Stimulated activated CD4-positive, alpha-beta T cell treated with anti-CD3 and anti-CD28 coated beads, TNF-alpha, amount 100 ng/mL, for 48 hours (primary cell): ENCODE measurements at places on chromosomes 5 and 9.

GRCh38 chr9:126301985-126302603 lies 24.5 kb upstream of the MVB12B start:
- peak; percentile 19 for DNase-seq

DNA sequence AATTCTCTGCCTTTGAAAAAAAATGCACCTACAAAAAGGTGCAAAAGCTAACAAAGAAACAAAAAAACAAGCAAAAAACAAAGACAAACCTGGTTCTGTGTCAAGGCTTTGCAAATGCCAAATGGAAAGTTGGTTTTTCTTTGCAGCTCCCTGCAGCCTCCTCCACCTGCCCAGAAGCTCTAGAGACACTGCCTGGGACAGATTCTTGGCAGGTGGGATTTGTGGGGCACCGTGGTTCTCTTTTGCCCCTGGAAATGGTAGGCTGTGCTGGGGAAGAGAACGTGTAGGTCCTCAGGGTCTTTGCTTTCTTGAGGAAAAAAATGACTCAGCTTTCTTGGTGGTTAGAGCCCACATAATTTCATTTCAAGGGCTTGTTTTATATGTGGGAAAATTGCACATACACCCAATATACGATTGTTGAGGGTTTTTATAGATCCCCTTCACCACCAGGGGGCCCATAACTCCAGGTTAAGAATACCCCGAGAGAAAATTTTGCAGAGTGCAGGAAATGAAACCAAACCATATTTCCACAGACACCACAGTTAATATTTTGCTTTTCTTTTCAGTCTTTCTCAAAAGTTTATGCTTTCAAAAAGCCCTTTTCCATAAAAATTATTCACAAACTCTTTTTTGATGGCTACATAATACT lies 58.7 kb downstream of the NXNL2 start:
- DNase-seq = peak; percentile 60

DNA sequence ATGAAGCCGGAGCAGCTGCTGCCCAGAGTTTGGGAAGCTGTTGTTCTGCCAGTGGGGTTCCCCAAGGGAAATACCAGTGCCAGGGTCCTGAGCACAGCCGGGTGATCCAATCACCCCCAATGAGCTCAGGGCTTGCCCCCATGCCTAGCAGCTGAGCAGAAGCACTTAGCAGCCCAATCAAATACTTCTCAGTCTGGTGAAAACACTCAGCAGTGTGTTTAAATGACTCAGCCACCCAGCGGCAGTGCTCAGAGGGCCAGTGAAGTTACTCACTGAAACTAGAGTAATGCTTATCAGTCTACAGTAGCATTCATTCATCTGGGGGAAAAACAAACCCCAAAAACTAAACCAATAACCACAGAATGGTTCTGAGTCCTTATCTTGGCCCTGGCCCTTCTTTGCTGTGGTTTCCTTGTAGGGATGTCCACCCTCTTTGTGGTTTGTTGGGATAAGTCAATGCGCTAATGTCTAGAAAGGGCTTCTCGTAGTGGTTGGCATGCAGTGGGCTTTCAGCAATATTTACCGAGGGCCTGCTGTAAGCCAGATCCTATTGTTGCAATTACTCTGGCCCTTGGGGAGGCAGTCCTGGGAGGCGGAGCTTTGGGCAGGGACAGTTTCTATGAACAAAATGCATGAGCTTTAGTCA lies 43.1 kb downstream of the LHX2 start:
- no peak for DNase-seq

DNA sequence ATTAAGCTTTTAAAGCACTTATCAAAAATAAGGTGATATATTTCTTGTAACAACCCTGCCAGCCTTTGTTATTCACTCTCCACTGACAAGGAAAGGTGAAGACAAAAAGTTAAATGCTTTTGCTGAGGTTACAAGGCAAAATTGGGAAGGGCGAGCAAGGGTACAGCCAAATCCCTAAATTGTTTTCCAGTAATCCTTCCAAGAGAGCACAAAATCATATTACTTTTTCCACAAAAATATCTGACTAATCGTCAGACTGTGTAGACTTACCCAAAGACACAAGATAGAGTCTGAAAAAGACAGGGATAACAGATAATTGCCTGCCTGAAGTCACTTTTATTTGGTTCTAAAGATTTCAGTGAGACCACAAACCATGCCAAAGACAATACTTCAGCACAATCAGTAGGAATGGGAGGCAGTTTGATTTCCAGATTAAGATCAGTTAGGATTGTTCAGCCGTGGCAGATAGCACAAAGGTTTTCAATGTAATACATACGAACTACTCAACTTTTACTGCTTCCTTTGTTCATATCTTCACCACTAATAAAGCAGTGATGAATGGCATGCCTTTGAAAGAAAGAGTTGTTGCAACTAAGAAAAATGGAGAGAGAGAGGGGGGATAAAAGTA lies 383.8 kb upstream of the TUSC1 start:
- DNase-seq = no peak

DNA sequence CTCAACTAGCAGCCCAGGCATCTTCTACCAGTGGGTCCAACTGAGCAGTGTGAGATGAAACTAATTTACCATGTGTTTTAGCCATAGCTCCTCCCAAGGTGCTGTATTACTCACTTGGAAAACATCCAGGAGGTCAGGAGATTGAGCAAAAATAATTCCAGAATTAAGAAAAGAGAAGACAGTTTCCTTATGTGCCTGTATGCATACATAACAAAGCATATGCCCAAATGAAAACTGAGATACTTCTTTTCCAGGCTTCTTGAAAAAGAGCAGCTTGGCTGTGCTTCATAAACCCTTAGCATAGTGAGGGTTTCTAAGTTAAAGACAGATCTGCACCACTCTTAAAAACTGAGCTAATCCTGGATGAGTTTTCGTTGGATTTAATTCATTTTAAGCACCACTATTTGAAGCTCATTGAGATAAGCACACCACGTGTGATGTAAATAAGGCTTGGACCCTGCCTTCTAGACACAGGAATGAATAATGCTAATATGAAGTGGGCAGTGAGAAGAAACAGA lies 119.4 kb downstream of the ADAMTS12 start:
- DNase-seq = no peak

- DNase-seq = no peak
Measured at GRCh38 chr5:146510559-146511125, 5.3 kb downstream of the GPR151 start.

DNA sequence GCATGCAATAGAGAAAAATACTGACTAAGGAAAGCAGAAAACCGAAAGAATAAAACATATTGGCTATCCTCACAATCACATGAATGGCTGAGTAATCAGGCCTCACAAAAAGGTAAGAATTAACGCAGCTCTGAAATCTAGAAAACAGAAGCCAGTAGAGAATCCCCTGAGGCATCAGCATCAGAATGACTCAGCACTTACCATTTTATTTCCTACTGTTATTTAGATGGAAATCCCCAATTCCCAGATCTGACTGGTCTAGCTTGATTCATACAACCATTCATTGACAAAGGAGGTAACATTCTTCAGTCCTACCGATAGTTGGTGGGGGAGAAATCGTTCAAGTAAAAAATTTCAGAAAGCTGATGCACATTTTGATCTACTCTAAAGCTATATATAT lies 1408.4 kb upstream of the WWC1 start:
- DNase-seq = no peak

DNA sequence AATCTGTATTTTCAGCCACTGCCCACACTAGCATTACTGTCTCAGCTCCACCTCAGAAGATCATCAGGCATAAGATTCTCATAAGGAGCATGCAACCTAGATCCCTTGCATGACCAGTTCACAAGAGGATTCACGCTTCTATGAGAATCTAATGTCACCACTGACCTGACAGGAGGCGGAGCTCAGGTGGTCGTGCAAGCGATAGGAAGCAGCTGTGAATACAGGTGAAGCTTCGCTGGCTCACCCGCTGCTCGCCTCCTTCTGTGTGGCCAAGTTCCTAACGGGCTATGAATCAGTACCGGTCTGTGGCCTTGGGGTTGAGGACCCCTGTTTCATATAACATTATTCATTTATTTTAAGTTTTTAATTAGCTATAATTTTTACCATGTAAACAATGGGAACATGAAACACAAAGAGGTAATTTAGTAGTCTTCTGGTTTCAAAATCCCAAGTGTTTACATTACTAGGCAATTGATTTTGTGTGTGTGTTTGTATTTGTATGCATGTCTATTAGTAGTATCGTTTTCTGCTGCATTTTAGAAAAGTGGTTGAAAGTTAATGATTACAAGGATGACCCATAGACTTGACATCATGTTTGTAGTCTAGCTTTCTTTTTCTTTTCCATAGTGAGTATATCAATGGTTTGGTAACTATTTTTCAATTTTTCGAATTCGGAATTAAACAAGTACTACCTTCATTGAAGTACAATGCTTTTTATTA lies 159.4 kb downstream of the TENT4A start:
- no peak for DNase-seq

- no peak for DNase-seq
Measured at GRCh38 chr9:125603478-125604021, 103.5 kb downstream of the MAPKAP1 start.

DNA sequence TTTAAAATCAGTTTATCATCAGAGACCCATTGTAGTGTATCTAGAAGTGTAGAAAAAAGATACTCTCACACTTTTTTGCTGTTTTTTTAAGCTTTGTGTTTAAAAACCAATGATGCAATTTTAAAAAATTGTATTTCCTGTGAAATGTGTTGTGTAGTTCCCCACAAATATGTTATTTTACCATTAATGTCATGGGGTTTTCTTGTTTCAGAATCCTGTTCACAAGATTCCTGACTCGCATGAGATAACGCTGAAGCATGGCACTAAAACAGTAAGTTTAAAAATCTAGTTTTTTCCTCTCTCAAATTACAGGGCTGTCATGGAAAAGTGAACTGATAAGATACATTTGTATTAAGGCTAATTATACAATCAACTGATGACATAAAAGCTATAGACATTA lies 58.6 kb downstream of the WDR70 start:
- no peak for DNase-seq

DNA sequence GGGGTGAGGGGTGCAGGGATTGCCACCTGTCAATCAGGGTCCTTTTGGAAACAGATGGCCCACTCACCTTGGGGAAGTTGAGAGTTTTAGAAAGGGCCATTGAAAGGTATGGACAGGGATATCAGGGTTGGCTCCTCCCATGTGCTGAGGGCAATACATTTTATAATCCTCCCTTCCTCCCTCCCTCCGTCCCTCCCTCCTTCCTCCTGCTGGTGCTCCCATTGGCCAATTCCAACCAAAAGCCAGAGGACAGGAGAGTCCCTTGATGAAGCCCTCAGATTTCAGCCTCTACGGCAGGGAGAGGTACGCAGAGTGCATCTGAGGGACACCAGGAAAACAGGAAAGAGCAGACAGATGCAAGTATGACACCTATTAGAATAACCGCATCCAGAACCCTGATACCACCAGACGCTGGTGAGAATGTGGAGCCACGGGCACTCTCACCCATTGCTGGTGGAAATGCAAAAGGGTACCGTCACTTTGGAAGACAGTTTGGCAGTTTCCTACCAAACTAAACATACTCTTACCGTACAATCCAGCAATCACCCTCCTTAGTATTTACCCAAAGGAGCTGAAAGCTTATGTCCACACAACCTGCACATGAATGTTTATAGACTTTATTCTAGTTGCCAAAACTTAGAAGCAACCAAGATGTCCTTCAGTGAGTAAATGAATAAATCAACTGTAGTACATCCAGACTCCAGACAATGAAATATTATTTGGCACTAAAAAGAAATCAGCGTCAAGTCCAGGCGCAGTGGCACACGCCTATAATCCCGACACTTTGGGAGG lies 58.2 kb upstream of the OTULINL start:
- DNase-seq = no peak

- DNase-seq = no peak
Measured at GRCh38 chr5:67591491-67591890, 394.9 kb upstream of the CD180 start.

DNA sequence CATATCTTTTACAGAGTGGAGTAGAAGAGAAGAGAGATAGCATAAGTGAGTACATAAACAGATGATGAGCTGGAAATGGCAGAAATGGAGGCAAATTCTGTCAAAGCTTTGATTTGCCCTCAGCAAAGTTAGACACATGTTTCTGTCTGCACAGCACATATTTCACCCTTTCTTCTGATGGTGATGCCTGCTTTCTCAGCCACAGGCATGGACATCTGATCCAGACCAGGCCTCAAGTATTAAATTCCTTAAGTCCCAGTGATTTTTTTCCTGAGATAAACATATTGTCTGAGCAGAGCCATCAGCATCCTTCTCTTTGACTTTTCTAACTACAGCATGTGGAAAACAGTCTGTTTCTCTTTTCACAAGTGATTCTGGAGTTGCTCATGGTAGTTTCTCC lies 409.8 kb downstream of the MAN2A1 start:
- DNase-seq = no peak

DNA sequence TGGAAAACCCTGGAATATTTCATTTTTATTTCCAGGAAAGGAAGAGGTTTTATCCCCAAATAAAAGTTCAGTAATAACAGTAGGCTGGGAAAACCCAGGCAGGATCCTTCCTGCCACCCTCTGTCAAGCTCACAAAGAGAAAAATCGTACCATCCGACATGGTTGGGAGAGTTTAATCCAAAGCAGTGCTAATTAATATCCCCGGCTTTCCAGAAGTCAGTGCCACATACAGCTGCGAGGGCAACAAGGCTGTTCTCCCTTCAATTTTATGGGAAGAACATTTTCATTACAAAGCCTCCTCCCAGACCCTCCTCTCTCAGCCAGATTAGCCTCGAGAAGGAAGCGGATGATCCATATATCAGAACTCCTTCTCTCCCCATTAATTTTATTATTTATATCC lies 95.5 kb downstream of the PAX5 start:
- no peak for DNase-seq
